ENCODE measurements at places on chromosomes 1 and 21.

DNA sequence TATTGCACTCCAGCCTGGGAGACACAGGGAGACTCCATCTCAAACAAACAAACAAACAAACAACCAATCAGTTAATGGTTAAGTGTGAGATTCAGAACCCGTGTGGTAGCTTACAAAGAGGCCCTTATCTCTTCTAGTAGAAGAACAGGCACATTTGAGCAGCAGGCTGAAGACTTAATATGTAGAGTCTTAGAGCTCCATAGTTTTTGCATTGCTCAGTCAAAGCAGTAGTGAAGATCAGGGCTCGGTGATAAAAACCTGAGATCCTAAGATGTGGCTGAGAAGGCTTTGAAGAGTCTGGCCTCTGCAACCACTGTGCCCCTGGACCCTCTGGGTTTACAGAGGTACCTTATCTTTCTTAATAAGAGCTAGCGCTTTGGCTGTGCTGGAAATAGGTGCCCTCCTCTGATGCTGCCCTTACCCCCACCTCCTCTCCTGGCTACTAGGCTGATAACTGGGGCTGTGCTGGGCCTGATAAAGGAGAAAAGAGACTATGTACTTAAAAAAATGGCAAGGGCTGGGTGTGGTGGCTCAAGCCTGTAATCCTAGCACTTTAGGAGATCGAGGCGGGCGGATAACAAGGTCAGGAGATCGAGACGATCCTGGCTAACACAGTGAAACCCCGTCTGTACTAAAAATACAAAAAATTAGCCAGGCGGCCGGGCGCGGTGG lies 10.5 kb upstream of the UCK2 start:
- DNase-seq, result no peak

DNA sequence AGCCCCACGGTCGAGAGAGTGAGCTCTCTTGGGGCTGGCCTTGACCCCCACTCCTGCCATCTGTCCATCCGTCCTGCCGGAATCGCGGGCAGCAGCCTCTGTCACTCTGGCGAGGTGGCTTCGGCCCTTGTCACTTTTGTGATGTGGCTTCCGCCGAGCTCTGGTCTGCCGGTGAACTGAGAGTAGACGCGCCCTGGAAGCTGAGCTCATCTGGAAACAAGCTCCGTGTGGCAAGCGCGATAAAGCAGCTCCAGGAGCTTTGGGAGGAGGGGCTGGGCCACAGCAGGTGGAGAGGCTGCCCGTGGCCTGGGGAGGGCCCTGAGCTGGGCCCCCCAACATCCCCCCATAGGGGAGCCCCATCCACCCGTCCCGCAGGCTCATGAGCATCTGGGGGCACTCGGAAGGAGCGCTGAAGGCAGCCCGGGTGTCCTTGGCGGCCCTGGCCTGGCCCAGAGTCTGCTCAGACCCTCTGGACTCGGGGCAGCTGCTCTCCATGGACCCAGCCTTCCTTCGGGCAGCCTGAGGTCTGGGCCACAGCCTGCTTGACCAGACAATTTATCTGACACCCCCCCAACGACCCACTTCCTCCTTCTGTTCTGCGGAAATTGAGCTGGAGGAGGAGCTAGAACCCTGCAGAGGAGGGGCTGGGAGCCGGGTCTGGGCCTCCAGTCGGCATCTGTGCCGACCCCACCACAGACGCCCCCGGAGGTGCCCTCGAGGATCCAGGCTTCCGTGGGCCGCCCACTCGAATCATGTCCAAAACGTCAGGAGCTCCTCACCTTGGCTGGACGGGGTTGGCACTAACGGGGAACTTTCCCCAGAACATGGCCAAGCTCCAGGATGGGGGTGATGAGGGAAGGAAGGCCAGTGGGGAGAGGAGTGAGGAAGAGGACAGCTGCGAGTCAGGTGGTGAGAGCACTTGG lies 59.1 kb downstream of the SLC19A1 start:
- peak; percentile 50 for DNase-seq

DNA sequence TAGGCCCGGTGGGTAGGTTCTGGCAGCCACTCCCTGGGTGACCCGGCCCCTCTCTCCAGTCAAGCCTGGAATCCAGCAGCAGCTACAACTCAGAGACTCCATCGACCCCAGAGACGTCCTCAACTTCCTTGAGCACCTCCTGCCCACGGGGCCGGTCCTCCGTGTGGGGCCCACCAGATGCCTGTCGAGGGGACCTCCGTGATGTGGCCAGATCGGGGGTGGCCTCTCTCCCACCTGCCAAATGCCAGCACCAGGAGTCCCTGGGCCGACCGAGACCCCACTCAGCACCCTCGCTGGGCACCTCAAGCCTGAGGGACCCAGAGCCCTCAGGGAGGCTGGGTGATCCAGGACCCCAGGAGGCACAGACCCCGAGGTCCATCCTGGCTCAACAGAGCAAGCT lies 2.7 kb downstream of the MIIP start:
- DNase-seq, result no peak

GRCh38 chr1:76065270-76065669 lies 9.3 kb upstream of the ST6GALNAC3 start:
- no peak for DNase-seq

GRCh38 chr1:89064632-89065031 lies 376 bp downstream of the GBP1 start:
- no peak for DNase-seq

GRCh38 chr21:38840456-38841300 lies 34.9 kb downstream of the ETS2 start:
- DNase-seq, result no peak

DNA sequence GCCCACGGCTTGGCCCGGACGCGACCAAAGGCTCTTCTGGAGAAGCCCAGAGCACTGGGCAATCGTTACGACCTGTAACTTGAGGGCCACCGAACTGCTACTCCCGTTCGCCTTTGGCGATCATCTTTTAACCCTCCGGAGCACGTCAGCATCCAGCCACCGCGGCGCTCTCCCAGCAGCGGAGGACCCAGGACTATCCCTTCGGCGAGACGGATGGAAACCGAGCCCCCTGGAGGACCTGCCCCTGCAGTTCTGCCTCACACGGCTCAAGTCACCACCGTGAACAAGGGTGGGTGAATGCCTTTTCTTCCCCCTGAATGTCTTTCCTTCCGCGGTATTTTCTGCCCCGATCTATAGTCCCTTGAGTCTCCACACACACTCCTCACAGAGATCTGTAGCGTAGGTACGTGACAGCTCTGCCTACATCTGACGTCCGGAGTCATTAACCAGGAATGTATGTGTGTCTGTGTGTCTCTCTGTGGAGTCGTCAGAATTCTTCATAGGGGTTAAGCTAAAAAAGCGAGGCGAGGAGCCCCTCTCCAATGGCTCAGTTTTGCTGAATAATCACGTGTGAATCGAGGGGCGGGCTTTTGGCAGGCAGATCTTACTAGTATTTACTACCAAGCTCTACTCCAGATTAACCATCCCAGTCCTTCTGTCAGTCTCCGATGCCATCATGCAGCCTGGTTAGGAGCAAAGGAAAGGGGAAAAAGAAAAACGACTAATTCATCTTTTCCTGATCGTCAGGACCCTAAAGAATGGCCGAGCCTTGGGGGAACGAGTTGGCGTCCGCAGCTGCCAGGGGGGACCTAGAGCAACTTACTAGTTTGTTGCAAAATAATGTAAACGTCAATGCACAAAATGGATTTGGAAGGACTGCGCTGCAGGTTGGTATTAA lies at the start of gene CDKN2C:
Gene CDKN2C (plus strand): TSS at position 635 of the 898 bp plus-strand sequence. CDS start 124 bp downstream, at position 759.
- peak; percentile 96 for DNase-seq

GRCh38 chr1:76640092-76640491 lies 227.2 kb upstream of the ST6GALNAC5 start:
- DNase-seq, result no peak
